Astrocyte of the hippocampus (primary cell): ENCODE measurements at places on chromosomes 16 and 17.

- DNase-seq = no peak
These were observed 17.8 kb downstream of the RAP1GAP2 start for GRCh38 chr17:2814049-2814448.

DNA sequence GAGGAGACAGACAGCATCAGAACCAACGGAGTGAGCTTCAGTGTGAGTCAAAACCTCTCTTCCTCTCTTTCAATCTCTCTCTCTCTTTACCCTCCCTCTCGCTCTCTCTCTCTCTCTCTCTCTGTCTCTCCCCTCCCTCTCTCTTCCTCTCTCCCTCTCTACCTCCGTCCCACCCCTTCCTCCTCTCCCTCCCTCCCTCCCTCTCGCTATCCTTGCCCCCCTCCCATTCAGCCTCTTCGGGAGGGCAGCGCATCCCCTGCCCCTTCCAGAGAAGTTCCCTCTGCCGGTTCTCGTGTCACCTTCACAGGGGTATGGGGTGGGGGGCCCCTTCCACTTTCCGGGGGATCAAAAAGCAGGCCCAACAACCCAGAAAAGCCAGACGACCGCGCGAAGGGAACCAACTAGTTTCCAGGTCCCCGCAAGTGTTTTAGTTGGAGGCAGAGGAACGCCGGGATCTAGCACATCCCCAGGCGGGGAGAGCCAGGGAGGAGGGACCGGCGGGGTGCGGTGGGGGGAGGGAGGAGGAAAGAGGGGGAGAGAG lies 28.9 kb upstream of the RBFOX1 start:
- DNase-seq = no peak

DNA sequence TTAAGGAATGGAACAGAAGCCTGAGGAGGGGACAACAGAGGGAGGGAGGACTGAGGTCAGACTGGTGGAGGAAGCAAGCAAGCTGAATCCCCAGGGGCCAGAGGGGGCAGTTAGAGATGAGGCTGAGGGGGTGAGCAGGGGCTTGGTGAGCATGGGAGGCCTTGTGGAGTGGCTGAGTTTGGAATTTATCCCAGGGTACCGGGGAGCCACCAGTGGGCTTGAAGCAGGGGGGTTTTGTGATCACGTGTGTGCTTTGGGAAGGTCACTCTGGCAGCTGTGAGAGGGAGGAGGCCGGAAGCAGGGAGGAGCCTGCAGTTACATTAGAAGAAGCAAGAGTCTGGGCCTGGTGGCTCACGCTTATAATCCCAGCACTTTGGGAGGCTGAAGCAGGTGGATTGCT lies 9.8 kb upstream of the CTCF start:
- DNase-seq = no peak

DNA sequence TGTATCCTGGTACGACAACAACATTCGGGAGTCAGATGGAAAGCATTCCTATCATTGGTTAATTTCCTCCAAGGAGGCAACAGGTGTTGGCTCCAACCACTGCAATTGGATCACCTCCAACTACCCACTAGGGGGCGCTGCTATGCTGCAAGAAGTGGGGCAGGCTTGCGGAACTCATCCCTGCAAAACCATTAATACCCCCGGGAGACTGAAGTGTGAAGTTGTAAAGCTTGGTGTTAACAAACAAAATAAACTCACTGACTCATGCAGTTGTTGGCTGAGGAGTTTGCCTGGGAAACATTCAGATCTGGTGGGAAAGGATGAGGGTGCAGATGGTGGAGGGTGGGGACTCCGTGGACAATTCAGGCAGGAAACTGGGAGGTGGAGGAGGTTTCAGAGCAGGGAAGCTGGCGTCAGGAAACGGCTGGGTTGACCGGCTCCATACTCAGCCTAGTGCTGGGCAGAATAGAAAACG lies 84.9 kb downstream of the HS3ST2 start:
- peak; percentile 78 for DNase-seq

DNA sequence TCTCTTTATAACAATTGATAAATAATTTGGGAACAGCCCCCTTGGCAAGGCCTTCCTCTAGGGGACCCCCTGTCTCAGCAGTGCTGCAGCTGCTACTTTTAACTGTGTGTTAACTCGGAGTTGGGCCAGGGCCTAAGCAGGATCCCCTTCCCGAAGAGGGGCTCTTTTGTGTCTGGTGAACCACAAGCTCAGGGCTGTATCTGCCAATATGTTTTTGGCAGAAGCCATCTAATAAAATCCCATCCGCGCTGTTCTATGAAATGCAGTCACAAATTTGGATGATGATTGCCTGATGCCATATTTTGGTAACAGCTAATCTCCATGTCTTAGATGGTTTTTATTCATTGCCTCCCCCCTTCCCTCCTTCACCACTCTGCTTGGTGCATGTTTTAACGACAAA lies 267.7 kb downstream of the FTO start:
- no peak for DNase-seq

- DNase-seq = peak; percentile 65
These were observed 71.0 kb downstream of the RBBP6 start for GRCh38 chr16:24610416-24610755.

GRCh38 chr17:53570731-53571130 lies 252.0 kb upstream of the KIF2B start:
- DNase-seq = no peak

- no peak for DNase-seq
These were observed 70.1 kb downstream of the COPRS start for GRCh38 chr17:31788956-31789355.

- DNase-seq = no peak
These were observed 13.3 kb upstream of the HOXB2 start for GRCh38 chr17:48558057-48558830.

- no peak for DNase-seq
These were observed 13.3 kb downstream of the CES4A start for GRCh38 chr16:67001726-67002125.

GRCh38 chr16:47815655-47816054 lies 340.1 kb downstream of the ABCC12 start:
- DNase-seq = peak; percentile 57

- no peak for DNase-seq
These were observed 168.8 kb upstream of the CHMP6 start for GRCh38 chr17:80822700-80823410.

- peak; percentile 77 for DNase-seq
These were observed 763 bp upstream of the ACTG1 start for GRCh38 chr17:81513372-81513752.
